ENCODE measurements at places on chromosomes 7 and 10. TPM values are rescaled to one million over a fixed set of nuclear protein-coding genes. Genes with fewer than 3 reads are reported as not detected.

DNA sequence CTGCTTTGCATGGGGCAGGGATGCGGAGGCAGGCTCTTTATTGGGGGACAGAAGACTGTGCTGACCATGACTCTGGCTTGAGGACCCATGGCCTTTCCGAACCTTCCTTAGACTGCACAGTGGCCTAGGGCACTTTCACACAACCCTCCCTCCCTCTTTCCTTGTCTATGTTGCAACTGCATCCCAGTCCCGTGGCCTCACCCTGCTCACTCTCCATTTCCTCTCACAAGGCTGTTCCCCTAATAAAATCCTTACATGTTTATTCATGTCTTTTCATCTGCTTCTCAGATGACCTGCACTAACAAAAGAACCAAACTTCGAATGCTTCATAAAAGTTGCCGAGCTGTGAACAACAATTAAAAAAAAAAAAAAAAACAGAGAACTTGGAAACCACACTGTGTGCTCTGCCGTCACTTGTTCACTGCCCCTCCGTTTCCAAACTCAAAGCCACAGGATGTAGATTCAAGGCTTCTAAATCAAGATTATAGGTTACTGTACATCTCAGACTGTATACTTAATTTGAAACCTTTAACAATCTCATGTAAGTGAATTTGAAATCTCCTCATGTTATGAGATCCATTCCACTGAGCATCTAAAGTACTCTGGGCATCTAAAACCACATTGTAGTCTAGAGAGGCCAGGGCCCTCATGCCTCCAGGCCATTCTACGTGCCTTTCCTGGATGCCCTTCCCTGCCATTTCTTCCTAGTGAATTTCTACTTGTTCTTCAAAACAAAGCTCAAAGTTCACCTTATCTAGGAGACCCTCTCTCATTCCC lies 265.9 kb downstream of the SNX13 start:
- no peak for DNase-seq

DNA sequence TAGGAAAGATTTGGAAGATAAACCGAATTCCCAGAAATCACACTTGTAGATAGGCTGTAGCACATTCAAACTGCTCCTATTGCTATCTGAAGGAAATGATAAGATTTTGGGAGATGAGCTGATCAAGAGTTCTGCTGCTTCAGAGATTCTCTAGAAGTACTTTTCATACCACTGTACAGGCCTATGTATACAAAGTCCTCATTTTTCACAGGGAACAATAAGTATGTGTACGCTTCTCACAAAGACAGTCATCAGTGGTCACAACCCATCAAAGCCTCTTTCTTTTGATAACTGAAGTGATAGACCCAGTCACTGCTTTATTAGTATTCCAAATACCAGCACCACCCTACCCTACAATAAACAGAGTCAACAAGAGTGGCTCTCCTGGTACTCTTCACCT lies 15.6 kb upstream of the SEPTIN7 start:
- no peak for DNase-seq

- no peak for DNase-seq
These were observed 39.2 kb upstream of the CCDC6 start for GRCh38 chr10:59945590-59945989.

DNA sequence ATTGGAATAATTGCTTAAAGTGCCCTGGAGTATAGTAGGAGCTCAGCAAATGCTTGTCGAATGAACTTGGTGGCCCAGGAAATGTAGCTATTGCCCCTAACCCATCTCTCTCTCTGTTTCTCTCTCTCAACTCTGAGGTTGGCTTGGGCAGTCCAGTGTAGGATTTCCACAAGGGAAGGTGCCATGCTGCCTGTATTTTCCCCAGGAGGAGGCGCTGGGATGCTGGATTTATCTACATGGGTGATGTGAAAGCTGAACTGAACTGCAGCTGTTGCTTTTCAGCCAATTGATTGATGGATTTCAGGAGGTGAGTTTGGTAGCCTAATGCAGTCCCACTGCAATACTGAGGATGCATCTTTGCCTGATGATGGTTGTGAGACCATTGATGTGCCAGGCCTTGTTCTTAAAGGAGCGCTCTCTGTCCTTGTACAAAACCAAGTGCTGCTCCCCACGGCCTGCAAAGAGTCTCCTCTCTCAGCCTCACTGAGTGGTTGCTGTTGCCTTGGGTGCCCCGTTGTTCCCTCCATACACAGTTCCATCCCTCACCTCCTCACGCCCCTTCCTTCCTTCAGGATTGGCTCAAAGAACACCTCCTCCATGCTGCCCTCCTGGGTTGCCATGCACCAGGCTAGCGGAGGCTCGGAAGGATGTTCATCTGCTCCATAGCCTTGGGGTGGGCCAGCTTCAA lies 200.6 kb downstream of the GLRX3 start:
- DNase-seq, result no peak

- no peak for DNase-seq
These were observed 10.8 kb downstream of the SLIT1 start for GRCh38 chr10:97174941-97175340.

DNA sequence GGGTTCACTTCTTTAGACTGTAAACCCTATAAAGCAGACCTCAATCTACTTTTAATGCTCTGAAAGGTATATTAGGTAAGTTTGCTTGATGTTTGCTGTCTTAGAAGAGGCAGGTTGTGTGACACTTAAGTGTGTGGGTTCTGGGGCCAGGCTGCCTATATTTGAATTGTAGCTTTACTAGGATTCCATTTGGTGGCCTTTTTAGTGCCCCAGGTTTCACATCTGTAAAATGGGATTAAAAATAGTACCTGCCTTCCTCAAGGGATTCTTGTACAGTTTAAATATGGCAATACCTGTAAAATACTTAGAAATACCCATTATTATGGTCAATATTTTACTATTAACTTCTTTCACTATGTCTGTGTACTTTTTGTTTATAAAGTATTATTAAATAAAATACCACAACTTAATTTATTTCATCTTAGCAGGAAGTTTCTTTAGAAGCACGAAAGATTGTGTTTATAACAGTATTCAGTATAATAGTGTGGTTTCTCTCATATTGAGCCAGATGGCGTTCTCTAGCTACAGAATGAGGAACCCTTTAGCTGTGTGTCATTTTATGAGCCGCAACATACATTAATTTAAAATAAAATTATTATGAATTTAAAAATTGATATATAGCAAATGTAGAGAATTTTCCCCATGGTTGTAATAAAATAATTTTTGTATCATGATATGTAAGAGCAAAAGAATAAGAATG lies 94.2 kb downstream of the CDK14 start:
- DNase-seq, result no peak

DNA sequence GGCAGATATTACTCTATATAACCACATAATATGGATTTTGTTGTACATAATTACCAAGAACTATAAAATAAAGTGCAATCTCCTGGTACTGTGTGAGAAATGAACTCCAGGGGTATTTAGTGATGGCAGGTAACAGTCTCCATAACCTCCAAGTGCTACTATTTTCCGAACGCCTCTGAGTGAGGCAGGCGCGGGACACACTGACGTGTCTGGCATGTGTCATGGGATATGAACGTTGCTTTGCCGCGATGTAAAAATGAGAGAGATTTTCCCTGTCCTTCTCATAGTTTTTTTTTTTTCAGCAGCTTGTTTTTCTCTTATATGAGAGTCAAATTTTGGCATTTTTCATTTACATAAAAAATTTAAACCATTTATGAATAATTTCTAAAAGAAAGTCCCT lies 3.6 kb downstream of the ADARB2 start:
- DNase-seq, result no peak

DNA sequence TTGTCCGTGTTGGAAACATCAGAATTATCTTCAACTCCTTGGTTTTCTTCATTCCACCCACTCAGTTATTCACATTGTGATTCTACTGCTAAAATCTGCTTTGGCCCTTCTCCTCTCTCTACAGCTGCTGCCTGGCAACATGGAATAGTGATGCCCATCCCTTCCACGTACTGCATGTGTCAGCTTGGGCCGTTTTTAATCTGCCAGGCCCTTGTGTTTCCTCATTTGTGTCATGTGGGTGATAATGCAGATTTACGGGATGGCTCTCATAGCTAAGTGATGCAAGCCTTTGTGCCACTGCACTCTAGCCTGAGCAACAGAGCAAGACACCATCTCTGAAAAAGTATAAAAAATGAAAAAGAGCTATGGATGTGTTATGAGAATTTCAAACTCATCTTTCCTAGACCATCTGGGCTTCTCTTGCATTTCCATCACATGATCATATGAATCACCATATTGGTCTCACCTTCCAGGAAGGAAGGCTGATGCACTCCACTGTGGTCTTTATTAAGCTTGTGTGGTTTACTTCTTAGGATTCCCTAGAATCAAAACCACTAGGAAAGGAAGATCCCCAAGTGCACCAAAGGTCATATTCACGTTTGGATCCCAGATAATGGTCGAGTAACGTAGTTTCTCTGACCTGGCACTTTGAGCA lies 20.6 kb upstream of the CELF2 start:
- DNase-seq, result no peak

DNA sequence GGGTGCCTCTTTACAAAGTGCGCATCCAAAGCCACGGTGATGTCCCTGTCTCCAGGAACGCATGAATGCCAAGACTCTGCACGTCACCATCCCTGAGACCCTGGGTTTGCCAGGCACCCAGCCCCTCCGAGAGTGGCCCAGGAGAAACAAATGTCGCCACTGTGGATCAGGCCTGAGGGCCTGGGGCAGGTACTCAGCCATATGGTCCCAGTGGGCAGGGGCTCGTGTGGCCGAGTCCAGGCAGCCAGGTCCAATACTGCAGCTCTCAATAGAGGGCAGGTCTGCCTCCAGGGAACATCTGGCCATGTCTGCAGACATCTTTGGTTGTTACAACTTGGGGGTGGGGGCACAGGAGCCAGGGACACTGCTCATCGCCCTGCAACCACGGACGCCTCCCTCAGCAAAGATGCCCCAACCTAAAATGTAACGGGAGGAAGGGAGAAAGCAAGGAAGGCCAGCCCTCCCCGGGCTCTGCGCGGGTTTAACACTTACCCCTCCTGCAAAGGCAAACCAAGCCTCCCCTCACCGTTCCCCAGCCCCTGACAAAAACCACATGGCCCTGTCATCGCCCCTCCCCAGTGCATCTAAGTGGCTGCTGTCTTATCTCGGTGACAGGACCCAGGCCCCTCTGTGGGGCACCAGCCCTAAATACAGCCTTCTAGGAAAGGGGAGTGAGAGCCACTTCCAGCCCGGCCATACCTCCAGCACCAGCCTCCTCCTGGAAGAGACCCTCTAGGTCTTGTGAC lies 10.3 kb upstream of the PAPOLB start:
- no peak for DNase-seq

DNA sequence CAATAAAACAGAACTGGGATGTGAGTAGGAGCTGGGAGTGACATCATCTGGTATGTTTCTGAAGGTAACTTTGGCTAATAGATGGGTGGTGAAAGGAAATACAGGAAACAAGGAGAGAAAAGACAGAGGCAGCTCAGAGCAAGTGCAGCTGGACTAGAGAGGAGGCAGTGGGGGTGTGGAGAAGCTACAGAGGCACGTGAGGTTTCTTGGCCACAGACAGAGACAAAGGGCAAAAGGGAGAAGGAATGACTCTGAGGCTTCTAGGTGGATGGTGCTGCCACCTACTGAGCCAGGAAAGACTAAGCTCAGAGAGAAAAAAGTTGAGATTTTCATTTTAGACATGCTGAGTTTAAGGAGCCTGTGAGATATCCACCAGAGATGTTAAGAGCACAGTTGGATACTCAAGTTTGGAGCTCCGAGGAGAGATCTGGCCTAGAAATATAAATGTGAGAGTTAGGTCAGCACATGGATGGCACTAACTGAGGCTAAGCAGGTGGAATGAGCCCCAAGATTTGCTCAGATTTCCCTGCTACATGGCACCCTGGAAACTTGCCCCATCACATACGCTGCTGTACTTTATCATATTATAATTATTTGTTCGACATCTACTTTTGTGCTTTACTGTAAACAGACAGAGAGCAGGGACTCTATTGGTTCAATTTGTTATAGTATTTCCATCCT lies 293.0 kb upstream of the IMMP2L start:
- DNase-seq, result no peak

- no peak for DNase-seq
These were observed 453.2 kb upstream of the GALNT17 start for GRCh38 chr7:70678621-70679251.

DNA sequence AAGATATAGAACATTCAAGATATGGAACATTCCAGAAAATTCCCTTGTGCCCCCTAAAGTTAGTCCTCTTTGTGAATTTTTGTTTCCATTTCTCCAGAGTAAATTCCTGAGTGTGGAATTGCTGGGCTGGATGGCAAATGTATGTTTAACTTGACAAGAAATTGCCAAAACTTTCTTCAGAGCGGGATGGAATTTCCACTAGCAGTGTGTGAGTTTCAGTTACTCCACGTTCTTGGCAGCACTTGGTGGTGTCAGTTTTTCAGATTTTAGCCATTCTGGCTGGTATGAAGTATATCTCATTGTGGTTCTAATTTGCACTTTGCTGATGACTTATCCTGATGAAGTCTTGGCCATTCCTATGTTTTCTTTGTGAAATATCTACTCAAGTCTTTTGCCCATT lies 71.2 kb downstream of the MGMT start:
- DNase-seq, result no peak

DNA sequence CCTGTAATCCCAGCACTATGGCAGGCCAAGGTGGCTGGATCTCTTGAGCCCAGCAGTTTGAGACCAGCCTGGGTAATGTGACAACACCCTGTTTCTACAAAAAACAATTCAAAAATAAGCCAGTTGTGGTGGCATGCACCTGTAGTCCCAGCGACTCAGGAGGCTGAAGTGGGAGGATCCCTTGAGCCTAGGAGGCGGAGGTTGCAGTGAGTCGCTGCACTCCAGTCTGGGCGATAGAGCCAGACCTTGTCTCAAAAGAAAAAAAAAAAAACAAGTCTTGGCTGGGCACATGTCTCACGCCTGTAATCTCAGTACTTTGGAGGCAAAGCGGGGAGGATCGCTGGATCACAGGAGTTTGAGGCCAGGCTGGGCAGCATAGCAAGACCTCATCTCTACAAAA lies 74.6 kb upstream of the PDSS1 start:
- DNase-seq, result no peak

DNA sequence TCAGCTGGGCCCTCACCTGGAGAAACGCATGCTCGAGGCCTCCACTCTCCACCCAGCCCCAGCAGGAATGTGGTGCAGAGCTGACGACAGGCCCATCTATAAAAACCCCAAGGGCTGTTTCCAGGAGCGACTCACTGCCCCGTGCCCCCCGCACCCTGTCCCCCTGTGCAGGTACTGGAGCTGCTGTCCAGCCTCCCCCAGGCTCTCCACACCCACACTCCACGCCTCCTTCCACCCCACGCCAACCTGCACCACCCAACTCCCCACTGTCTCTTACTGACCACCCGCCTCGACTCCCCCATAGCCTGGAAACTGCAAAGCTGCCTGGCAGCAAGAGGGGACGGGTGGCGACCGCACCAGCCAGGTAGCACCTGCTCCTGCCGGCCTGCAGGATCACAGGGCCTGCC lies 43.3 kb downstream of the DIP2C start:
- no peak for DNase-seq

DNA sequence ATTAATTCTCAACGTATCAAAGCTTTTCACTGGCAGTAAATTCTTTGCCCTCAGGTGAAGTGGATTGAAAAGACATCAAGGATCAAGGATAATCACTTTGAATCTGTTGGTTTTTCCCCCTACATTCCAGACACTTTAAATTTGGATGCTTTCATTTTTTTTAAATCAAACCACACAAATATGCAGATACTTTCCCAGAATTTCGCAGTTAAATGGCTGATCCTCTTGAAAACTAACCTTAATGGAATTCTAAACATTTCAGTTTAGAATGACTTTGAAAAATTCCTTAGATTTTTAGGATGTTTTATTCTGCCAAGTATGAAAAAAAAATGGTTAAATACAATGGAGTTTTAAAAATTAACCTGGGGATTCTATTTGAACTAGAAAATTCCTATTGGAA lies 325.9 kb downstream of the GFRA1 start:
- DNase-seq, result no peak

The UTF1 gene
- polyA plus RNA-seq, result 0.13 TPM

The MLXIPL gene
- 0.20 TPM for polyA plus RNA-seq

Data from spleen (tissue), 13 donors.